ENCODE measurements at places on chromosomes 7 and 10.

- no peak for DNase-seq
Observed at GRCh38 chr10:35343739-35344138, 7.4 kb downstream of the CCNY start.

DNA sequence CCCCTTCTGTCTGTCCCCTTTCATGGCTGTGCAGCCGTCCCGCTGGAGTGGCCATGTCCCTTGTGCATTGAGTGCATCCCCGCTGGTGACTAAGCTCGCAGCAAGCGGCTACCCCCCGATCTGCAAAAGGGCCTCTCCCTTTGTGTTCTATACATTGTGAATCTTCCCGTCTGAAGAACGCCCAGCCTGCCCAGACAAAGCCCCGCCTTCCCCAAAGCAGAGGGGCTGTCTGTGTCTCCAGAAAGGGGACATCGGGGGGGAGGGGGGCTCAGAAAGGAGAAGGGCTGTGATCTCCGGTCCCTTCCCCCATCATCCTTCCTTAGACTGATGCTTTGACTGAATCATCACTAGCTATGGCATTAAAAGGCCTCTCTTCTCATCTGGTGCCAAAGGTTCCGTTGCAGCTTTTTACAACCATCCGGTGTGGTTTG lies 11.9 kb downstream of the NPTX2 start:
- DNase-seq: no peak

GRCh38 chr7:128945668-128946366 lies 8.1 kb downstream of the IRF5 start:
- DNase-seq: no peak

DNA sequence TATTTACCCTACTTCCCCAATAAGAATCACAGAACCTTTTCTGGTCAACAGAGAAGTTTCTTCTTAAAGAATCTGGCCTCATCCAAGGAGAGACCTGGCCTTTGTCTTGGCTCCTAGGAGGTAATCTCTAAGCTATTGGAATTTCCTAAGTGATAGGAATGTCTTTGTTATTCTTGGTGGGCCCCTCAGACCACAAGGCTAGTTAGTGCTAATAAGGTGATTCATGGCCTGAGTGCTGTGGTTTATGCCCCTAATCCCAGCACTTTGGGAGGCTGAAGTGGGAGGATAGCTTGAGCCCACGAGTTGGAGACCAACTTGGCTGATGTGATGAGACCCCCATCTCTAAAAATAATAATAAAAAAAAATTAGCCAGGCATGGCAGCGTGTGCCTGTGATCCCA lies 60.0 kb upstream of the CYP2C18 start:
- no peak for DNase-seq

GRCh38 chr7:133563251-133563650 lies 310.4 kb downstream of the EXOC4 start:
- no peak for DNase-seq

GRCh38 chr10:90857635-90858460 lies at the start of gene HTR7:
HTR7 (minus strand) TSS chr10:90858039; CDS start chr10:90857671, 368 bp downstream.
- DNase-seq: peak; percentile 73

GRCh38 chr7:108245523-108246226 lies 115.5 kb upstream of the LAMB4 start:
- DNase-seq: no peak

- DNase-seq: peak; percentile 48
Observed at GRCh38 chr7:101559586-101559985, 69.5 kb downstream of the MYL10 start.

- no peak for DNase-seq
Observed at GRCh38 chr10:133474027-133474426, 20.3 kb downstream of the SCART1 start.

- DNase-seq: no peak
Observed at GRCh38 chr10:91575044-91575610, 57.7 kb downstream of the PPP1R3C start.

DNA sequence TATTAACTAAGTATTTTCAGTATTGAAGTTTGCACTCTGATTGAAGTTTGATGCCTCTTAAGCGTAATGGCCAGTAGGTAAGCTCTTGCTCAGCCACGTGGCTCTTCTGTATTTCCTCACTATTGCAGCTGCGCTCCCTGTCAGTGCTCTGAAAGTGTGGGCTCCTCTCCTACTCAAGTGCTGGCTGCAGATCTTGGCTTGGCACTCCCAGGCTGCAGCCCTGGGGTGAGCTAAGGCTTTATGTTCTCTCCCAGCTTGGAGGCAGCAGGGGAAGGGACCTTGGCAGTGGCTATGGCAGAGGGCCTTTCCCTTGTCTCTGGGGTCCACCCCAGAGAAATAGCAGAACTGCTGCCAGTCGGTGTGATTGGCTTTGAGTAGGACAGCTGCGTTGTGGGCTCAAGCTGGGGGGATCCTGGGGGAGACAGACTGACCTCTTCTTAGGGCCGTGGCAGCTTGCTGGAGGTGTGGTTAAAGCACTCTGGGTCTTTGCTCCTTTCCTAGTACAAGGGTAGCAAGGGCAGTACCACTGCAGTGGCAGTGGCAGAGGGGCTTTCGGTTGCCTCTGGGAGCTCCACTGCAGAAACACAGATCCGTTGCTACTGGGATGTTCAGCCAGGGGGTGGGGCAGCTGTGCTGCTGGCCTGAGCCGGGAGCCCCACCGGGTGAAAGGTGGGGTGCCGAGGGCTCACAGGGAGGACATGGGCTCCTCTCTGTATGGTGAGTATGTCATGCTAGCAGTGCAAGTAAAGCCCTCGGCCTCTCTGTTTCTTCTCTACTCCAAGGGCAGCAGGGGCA lies 100.5 kb downstream of the GLCCI1 start:
- DNase-seq: no peak

GRCh38 chr7:95376632-95377400 lies 19.4 kb downstream of the PON3 start:
- no peak for DNase-seq

DNA sequence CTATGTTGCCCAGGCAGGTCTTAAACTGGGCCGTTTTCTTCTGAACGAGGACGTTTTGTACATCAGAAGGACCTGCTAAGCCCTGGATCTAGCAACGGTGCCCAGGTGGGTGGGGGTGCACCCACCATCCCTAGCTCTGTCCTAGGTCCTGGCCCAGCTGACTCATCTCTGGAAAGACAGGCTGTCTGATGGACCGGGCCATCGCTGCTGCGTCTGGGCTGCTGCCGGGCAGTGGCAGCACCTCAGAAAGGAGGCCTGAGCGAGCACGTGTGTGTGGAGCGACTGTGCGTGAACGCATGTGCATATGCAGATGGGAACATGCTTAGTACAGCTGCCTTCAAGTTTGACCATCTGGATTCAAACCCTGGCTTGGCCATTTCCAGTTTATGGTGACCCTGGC lies 7.3 kb upstream of the ELFN1 start:
- no peak for DNase-seq

DNA sequence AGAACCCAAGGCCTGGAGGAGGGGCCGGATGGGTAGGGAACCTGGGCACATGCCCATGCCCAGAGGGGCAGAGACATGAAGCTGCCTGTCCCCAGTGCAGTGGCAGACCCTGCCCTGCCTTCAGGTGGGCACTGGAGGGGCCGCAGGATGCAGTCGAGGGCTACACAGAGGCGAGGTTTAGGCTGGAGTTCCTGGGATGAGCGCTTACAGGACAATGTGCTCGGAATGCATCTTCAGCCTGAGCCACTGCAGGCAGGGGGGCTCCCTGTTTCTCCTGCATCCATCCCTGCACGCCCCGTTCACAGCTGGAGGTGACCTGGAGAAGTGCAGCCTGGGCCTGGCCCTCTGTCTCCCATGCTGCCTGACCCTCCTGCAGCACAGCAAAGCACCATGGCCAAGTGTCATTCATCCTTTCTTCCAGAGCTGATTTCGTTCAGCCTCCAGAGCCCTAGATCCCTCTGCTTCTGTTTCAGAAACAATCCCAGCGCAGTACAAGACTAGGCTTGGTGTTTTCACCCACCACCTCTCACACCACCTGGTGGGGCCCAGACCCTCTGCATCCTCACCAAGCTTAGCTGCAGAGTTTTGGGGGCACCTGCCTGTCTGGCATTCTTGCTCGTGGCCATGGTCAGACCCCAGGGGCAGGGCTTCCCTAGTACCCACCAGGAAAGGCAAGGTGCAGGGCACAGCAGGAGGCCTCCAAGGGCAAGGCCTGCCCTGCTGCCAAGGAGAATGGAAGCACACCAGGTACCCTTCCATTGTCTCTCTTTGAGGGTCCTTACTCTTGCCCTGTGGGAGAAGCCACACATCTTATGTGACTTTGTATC lies 311.9 kb downstream of the TCERG1L start:
- DNase-seq: no peak

GRCh38 chr10:10722422-10722821 lies 295.2 kb upstream of the CELF2 start:
- DNase-seq: no peak

- no peak for DNase-seq
Observed at GRCh38 chr10:119285495-119286267, 78.3 kb downstream of the GRK5 start.

GRCh38 chr10:89183571-89183970 lies 23.5 kb downstream of the CH25H start:
- no peak for DNase-seq

DNA sequence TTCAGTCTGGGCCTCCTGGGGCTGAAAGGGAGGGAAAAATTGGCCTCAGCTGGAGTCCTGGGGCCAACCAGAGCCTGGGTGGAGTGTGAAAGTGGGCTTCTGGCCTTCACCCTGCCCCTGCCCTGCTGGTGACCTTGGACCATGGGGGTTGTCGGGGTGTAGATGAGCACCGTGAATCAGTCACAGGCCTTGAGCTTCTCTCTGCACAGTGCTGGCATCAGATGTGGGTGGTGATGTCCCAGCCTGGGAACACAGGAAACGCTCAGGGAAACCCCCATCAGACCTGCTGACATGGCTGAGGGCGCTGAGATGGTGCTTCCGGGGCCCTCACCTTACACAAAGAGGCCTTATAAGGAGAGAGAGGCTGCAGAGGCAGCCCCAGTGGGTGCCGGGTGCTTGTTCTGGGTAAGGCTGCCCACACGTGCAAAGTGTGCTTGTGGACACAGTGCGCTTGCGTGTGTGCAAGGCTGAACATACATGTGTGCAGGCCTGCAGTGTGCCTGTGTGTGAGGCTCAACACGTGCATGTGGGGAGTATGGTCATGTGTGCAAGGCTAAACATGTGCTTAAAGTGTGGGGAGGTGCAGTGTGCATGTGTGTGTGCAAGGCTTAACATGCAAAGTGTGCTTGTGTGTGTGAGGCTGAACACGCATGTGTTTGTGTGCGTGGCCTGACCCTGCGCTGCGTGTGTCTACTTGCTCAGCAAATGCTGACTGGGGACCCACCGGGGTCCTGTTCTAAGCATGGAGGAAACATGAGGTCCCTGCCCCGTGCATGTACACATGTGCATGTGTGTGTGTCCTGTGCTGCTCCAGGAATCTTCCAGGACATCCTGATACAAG lies 6.5 kb downstream of the ARPC1B start:
- DNase-seq: no peak

GRCh38 chr7:4119848-4120247 lies 562.2 kb upstream of the FOXK1 start:
- DNase-seq: no peak

GRCh38 chr7:28684650-28685241 lies 272.4 kb downstream of the CREB5 start:
- DNase-seq: no peak

DNA sequence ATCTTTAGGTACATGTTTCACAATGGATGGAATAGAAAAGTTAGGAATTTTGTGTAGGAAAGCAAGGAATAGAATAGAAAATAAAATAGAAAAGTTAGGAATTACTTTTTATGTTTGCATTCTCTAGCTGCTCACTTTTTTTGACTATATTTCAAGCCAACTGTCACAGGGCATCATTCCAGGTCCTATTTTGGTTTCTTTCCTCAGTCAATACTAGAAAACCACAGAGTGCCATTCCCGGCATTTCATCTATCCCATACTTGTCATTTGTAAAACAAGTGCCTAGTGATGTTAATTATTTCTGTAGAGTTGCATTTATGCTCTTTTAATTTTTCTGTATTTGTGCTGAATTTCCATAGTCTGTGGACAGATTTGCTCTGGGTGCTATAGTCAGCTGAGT lies 66.2 kb downstream of the SDK1 start:
- no peak for DNase-seq

- no peak for DNase-seq
Observed at GRCh38 chr10:86079088-86079487, 287.5 kb downstream of the GRID1 start.

DNA sequence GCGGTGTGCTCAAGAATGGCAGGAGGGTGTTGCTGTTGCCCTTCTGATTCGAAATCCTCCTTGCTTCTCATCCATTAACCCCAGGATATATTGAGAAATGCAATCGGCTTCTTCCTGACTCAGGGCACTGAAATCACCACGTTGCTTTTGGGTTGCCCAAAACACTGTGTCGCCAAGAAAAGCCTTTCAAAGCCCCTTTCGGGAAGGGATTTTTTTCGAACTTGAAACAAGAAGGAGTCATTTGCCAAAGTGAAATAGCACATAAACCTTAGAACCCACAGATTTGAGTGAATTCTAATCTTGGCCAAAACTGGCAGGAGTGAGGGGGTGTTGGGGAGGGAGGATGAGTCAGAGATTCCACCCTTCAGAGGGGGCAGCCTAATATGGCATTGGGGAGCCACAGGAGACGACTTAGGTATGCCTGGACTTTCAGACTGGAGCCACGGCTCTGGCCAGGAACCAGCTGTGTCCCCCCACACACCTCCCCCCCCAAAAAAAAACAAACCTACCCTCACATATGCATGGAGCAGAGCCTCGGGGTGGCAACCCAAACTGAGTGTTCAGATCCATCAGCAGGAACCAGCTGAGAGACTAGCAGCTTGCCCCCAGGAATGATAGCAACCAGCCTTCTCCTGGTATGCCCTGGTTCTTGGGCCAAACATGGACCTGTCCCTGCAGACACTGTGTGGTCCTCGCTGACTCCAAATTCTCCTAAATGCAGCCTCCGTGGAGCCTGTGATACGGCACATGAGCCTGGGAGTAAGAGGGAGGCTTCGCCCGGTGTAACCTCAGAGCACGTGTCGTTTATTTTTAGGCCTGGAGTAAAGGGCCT lies 138.4 kb downstream of the FGFR2 start:
- DNase-seq: no peak

DNA sequence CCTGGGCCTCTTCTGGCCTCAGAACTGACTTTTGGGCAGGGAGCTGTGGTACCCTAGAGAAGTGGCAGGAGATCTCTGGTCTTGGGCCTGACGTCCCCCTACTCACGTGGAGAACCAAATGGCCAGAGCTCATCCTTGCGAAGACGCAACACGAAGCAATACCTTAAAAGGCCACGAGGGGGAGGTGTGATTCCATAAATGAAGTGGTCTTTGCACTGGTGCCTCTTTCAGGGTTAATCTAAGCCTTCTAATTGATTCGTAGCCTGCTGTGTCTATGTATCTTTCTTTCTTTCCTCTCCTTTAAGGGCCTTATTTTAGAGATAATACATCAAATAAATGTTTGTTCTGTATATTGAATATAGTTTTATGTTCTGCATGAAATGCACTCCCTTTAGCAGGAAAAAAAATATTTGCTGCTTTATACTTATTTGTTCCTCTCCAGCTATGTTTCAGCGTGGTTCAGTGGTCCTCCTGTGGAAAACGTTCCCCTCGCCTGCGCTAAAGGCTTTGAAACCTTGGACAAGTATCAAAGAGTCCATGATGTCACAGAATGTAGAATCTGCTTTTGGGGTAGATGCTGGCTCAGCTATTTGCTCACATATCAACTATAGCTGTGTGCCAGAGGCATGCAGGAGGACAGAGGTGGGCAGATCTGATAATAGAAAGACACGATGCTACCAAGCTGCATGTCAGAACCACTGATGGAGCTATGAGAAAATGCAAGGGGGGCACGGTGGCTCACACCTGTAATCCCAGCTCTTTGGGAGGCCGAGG lies 41.0 kb downstream of the STRA8 start:
- no peak for DNase-seq

- DNase-seq: peak; percentile 27
Observed at GRCh38 chr10:79031723-79032122, 37.0 kb upstream of the ZMIZ1 start.
